ENCODE measurements at places on chromosomes 12 and 14.

DNA sequence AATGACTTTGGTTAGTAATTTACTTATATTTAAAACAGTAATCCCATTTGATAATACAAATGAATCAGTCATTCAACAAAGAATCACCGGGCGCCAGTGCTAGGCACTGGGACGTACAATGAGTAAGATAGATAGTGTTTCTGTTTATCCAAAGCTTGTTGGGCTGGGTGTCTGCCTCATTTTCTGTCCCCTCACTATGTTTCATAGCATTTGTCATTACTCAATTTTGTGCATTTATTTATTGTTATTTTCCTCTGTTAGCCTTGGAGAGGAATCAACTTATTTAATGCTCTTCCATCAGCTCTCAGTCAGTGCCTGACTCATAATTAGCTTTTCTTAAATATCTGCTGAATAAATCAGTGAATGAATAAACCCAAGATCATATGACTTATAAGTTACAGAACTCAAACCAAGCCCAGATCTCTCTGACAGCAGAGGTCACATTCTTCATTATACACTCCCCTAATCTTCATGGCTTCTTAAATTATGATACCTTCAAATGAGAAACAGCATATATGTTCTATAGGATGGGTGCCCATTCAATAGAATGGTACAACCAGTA, 86.2 kb downstream of the TSPAN8 start:
- no peak for DNase-seq

- DNase-seq = no peak
These were observed 19.6 kb upstream of the CSRP2 start for GRCh38 chr12:76898442-76898841.

- no peak for DNase-seq
These were observed 102.0 kb downstream of the PRIMA1 start for GRCh38 chr14:93686268-93686667.

DNA sequence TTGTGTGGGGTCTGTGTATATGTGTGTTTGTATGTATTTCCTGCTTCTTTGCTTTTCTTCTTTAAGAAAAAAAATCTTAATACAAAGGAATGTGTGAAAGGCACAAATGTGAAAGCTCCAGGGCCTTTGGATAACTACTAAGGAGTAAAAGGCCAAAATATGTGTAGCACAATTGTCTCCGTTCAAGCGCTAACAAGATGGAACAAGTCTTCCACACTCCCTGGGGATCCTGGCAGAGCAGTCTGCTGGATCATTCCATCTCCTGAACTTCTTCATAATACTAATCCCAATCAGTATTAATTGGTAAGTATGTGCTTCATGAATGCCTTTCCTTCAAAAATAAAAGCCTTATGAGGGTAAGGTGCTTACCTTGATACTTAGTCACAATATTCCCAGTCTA, 462.5 kb upstream of the TBX3 start:
- no peak for DNase-seq

DNA sequence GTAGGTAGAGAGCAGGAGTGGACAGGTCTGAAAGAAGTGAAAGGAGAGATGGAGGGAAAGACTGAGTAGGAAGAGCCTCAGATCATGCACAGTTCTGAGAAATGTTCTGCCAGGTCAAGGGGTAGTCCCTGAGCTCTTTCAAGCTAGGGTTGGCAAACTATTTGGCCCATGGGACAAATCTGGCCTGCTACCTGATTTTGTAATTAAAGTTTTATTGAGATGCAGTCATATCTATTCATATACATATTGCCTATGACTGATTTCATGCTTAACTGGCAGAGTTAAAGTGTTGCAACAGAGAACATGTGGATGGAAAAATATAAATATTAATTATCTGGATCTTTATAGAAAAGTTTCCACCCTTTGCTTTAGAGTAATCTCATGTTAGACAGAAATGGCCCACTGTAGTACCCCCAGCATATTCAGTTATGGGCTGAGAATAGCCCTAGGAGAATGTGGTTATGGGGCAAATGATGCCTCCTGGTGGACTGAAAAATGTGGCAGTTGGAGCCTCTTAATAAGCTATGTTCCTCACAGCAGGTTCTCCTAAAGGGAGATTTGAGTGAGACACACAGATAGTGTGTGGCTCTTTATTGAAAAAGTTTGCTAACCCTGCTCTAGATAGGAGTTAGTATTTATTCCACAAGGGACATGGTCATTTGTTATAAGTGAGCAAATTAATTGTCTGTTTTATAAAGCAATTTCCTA, 476.9 kb downstream of the LRIG3 start:
- no peak for DNase-seq

GRCh38 chr12:820336-820735, 68.0 kb downstream of the WNK1 start:
- DNase-seq = no peak

DNA sequence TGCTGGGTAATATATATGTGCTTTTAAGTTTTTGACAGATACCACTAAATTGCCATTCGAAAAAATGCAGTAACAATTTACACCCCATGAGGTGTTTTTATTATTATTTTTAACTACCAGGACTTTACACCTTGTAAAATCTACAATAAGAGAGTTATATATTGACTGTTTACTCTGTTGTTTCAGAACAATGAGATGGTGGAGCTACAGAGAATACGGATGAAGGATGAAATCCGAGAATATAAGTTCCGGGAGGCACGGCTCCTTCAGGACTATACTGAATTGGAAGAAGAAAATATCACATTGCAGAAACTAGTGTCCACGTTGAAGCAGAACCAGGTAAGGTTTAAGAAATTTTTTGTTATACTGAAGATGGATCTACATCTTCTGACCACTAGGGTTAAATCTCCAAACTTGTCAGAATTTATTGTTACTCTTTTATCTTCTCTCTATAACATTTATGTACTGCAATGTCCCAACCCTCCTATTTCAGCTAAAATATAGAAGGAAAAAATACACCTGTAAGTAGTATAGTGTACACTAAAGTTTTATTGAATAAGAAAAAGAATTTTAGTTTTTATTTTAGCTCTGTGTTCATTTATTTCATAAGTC, 105.4 kb upstream of the FGD4 start:
- DNase-seq = no peak

DNA sequence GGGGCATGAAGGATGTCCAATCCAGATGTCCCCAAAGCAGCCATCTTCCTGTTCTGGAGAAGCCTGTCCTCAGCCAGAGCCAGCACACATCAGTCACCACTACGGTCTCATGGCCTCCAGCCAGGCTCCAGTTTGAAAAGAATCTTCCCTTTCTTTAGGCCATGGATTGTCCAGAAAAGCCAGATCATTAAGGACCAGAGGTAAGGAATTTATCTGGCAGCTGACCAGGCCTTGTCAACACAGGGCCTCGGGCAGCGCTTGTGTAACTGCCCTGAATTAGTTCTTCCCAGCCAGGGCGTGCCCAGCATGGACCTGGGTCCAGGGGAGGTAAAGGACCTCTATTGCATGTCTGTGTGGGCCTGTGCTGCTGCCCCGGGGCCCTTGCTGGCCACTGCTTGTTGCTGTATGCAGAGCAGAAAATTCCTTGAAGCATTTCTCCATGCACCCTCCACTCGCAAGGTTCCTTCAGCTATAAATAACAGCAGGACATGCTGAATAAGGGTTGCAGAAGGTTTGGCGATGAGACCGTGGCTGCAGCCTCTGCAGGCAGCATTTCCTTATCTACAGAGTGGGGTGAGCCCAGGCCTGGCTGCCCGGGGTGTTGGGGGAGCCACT, 21.7 kb upstream of the VPS37B start:
- no peak for DNase-seq

GRCh38 chr12:34205401-34205800, 183.1 kb downstream of the ALG10 start:
- no peak for DNase-seq

GRCh38 chr12:98401427-98401826, 114.0 kb upstream of the TMPO start:
- DNase-seq = no peak

GRCh38 chr14:80427101-80427500, 215.8 kb upstream of the DIO2 start:
- no peak for DNase-seq

DNA sequence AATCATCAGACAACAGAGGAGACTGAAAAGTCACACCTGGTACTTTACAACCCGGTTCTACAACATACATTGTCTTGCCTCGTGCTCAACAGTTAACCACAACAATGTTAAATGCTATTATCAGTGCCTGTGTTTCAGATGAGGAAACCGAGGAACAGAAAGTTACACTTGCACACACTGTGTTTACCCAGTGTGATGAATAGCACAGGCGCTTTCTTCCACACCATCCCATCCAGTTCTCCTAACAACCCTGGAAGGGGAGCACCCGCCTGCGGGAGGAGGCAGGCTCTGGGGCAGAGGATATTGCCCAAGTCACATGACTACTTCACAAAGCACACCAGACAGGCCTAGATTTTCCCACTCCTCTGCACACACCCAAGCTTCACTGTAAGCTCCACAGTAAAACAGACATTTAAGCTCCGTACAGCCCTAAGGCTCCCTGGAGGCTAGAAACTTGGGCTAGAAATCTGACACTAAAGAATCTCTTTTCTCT, 21.8 kb downstream of the NCKAP5L start:
- no peak for DNase-seq

GRCh38 chr12:108442910-108443309, 72.2 kb upstream of the FICD start:
- no peak for DNase-seq

- no peak for DNase-seq
These were observed 36.8 kb upstream of the TUBA1A start for GRCh38 chr12:49225576-49226166.

DNA sequence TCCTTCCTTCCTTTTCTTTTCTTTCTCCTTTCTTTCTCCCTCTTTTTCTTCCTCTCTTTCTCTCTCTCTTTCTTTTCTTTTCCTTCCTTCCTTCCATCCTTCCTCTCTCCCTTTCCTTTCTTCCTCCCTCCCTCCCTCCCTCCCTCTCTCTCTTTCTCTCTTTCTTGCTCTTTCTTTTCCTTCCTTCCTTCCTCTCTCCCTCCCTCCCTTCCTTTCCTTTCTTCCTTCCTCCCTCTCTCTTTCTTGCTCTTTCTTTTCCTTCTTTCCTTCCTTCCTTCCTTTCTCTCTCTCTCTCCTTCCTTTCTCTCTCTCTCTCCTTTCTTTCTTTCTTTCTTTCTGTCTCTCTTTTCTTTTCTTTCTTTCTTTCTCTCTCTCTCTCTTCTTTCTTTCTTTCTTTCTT, 207.6 kb downstream of the ATP23 start:
- no peak for DNase-seq

DNA sequence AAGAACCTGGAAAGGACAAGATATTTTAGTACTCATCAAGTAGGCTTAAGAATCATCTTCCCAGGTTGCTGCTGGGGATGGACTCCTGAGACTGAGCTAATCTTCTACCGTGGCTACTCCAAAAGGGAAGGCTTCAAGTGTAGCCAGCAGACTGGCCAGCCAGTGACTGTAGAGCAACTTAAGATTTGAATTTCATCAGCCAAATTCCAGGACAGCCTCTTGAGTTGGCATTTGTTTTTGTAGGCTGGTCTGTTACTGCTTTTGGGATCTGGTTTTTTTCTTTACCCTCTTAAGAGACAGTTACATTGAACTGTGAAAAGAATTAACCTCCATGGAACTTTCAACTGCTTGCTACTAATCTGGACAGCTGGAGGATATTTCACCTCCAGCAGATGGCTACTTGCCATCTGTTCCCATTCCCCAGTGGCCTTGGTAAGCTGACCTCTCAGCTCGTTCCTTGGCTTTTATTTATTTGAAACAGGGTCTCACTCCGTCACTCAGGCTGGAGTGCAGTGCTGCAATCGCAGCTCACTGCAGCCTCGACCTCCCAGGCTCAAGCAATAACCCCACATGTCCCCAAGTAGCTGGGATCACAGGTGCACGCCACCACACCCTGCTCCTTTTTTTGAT, 20.7 kb downstream of the VTI1B start:
- DNase-seq = no peak

DNA sequence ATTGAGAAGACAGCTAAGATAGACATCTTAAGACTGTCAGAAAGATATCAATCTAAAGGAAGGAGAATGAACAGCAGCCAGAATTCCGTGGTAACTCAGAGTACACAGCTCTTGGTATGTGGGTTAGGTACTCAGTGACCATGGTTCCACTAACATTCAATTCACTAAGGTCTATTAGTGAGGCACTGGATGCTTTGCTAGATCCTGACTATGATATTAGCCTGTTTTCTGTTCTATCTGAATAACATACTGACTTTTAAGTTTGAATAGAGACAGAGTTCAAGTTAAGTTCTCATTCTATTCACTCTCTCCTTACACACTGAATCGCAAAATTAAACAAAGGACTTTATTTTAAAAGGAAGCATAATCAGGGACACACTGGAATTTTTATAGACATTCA, 106.4 kb downstream of the PRKD1 start:
- DNase-seq = no peak

DNA sequence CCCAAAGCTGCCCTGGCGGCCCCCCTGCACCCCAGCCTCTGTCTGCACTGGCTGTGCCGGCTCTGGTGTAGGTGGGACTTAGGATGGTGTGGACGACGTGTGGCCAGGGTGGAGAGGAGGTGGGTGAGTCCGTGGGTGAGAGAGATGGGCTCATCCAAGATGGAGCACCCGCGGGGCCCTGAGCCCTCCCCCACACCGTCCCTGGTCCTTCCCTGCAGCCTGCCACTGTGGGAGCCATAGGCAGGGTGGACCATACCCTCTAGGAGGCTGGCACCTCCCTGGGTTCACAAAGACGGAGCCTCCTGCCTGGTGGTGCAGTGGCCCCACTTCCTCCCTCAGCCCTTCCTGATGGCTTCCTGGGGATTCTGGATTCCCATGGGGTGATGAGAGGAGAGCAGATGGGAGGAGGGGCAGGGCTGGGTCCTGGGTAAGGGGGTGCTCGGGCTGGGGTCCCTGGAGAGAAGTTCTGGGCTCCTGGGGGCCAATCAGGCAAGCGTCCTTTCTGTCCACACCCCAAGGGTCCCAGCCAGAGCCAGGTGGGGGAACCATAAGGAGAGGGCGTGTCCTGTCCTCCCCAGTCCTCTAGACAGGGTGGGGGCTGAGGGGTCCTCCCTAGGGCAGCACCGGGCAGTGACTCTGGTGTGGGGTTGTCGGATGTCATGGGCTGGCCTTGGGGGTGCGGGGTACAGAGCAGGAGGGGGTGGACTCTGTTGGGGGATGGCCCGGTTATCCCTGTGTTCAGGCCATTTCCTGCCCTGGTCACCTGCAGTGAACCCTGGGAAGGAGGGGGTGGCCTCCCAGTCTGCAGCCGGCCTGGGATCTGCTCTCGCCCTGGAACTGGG, 384.8 kb downstream of the TMEM121 start:
- no peak for DNase-seq

DNA sequence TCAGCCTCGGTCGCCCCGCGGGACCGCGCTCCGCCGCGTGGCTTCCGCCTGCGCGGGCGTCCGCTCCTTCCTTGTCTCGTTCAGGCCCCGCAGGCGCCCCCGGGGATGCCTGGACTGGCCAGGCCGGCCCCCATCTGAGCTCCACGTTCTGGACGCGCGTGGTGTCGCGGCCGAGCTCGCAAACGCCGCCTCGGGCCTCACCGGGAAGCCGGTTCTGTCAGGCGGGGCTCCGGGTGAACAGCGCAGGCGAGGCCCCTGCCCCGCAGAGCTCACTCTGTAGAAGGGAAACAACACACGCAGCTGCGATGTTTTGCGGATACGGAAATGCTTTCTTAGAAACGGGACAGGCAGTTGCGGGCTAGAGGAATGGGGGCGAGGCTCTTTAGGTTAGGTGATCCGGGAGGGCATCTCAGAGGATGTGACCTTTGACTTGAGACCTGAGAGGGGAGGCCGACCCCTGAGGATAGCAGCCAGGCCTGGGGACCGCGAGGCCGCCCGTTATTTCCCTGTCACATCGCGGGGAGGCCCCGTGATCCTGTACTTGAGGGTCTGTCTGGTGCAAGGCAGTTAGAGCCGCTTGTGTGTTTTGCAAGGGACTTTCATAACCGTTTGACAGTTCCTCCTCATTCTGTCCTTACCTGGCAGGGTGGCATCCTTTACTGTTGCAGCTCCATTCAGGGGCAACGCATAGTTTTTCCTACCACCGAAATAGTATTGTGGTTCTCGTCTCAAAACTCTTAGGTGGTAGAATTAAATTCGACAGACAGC, 584 bp downstream of the VRK1 start:
- peak; percentile 18 for DNase-seq
